Cardiac muscle cell (in vitro differentiated cells and primary cell): ENCODE measurements at places on chromosomes 6 and 20.
A peak's percentile ranks its signal among the peaks of the same experiment; 100 is the strongest.

DNA sequence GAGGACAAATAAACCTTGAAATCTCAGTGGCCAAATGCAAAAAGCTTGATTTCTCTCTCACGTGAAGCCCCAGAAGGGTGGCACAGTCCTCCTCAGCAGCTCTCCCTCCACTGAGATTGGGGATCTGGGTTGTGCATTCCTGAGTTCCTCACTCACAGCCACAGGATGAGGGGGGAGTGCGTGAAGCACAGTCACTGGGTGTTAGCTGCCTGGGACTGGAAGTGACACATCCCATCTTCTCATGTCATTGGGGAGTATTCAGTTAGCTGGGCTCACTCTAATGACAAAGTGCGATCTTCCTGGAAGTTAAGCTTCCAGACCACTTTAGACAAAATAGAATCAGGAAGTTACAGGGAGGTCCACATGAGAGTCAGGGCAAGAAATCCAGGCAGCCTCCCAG lies 192.2 kb upstream of the LRFN2 start:
- no peak for DNase-seq

- DNase-seq: no peak
Measured at GRCh38 chr6:35173427-35174087, 32.4 kb upstream of the TCP11 start.

GRCh38 chr20:54132612-54133433 lies 41.0 kb downstream of the CYP24A1 start:
- DNase-seq: peak; percentile 98

- no peak for DNase-seq
Measured at GRCh38 chr6:169998457-169998856, 247.0 kb downstream of the ERMARD start.

DNA sequence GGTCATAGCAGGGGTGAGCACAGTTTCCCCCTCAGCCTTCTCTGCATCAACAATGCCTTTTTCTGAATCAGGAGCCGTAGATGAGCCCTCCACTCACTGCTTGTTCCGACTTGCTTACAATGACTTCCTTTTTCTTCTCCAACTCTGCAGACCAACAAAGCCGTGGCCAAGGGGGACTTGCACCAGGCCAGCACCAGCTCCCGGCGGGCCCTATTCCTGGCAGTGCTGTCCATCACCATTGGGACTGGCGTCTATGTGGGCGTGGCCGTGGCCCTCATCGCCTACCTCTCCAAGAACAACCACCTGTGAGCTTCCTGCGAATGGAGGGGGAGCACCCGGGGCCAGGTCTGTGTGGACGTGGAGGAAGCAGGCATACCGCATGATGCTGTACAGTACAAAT lies 195.8 kb downstream of the SYNDIG1 start:
- no peak for DNase-seq

GRCh38 chr6:114052141-114052540 lies 81.2 kb upstream of the HDAC2 start:
- no peak for DNase-seq

DNA sequence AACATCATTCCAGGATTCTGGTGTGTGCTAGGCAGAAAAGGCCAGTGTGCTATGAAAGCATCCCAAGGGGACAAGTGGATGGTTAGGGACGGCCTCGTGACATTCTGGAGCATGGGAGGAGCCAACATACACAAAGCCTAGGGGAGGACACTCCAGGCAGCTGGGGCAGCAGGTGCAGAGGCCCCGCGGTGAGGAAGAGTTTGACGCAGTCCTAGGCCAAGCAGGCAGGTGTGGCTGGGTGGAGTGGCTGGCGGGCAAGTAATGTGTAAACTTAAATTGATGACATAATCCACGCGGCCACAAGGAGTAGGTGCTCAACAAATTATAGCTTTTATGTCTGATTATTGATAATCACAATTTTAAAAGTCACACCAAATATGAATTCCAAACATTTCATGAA lies 93.6 kb downstream of the TMEM242 start:
- no peak for DNase-seq

DNA sequence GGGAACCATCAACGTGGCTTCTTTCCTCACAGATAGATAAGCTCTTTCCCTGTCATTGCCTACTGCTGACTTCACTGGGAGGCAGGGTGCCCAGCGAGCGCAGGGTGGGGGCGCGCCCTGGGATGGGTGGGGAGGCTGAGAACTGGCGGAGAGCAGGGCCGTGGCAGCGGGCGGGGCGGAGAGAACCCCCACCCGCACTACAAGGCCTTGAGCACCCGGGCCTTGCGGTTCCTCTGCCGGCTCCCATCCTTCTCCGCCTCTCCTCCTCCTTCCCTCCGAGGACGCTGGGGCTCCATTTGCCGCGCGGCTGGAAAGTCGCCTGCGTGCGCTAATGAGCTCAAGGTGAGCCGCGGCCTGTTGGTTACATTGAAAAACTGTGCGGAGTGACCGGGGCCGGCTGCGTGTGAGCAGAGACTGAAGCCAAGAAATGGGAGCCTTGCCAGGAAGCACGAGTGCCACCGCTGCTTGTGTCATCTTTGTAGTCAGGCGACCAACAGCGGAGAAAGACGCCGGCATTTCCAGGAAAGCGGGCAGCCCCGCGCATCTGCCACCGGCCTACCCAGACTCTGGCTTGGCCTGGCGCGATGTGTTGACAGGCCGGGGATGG lies 963.5 kb upstream of the SLC35B3 start:
- no peak for DNase-seq

GRCh38 chr6:19501737-19502245 lies 335.4 kb upstream of the ID4 start:
- no peak for DNase-seq

DNA sequence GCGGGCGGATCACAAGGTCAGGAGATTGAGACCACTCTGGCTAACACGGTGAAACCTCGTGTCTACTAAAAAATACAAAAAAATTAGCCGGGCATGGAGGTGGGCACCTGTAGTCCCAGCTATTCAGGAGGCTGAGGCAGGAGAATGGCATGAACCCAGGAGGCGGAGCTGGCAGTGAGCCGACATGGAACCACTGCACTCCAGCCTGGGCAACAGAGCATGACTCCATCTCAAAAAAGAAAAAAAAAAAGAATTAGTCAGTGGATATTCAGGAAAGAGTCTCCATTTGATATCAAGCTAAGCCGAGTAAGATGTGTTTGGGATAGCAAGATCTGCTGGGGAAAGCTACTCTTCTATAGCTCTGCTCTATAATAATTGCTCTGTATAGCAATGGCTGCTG lies 41.0 kb downstream of the MOCS1 start:
- DNase-seq: no peak

GRCh38 chr20:15060265-15061060 lies 723.1 kb upstream of the FLRT3 start:
- no peak for DNase-seq

DNA sequence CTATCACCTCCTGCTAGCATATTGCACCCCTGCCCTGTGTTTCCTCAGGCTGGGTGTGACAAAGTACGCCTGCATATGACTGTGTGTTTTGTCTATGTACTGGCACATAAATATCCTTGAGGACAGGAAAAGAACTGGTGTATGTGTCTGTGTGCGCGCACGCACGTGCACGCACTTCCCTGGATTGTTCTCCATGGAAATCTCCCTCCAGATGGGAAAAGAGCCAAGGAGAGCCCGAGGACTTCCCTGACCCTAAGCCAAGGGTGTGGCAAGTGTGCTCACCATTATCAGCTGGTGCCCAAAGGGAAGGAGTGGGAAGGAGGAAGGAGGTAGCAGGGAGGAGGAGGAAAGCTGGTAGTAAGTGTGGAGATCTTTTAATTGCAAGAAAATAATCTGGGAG lies 117.6 kb downstream of the HIVEP2 start:
- DNase-seq: no peak

GRCh38 chr6:156131221-156131903 lies 645.8 kb upstream of the ARID1B start:
- DNase-seq: no peak

- DNase-seq: no peak
Measured at GRCh38 chr20:18571578-18571977, 4.3 kb downstream of the SMIM26 start.

DNA sequence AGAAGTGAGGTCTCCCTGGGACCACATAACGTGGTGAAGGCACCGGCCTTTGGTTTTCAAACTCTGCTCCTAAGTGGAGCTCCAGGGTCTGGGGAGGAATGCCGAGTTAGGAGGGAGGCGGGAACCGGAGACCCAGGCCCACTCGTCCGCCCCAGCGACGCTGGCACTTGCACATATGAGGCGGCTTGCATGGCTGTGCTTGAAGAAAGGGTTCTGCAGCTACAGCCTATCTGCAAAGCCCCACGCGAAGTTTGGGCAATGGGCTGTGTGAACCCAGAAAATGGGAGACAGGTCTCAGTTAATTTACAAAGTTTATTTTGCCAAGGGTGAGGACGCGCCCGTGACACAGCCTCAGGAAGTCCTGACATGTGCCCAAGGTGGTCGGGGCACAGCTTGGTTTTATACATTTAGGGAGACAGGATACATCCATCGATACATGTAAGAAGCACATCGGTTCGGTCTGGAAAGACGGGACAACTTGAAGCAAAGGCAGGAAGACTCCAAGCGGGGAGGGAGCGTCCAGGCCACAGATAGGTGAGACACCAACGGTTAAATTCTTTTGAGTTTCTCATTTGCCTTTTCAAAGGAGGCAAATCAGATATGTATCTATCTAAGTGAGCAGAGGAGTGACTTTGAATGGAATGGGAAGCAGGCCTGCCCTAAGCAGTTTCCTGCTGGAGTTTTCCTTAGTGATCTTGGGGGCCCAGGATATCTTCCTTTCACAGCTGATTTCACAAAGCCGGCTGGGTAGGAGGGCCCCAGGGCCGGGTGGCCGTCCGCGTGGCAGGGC lies 782 bp upstream of the PCMTD2 start:
- DNase-seq: no peak

- no peak for DNase-seq
Measured at GRCh38 chr20:52727740-52728456, 244.3 kb upstream of the TSHZ2 start.

DNA sequence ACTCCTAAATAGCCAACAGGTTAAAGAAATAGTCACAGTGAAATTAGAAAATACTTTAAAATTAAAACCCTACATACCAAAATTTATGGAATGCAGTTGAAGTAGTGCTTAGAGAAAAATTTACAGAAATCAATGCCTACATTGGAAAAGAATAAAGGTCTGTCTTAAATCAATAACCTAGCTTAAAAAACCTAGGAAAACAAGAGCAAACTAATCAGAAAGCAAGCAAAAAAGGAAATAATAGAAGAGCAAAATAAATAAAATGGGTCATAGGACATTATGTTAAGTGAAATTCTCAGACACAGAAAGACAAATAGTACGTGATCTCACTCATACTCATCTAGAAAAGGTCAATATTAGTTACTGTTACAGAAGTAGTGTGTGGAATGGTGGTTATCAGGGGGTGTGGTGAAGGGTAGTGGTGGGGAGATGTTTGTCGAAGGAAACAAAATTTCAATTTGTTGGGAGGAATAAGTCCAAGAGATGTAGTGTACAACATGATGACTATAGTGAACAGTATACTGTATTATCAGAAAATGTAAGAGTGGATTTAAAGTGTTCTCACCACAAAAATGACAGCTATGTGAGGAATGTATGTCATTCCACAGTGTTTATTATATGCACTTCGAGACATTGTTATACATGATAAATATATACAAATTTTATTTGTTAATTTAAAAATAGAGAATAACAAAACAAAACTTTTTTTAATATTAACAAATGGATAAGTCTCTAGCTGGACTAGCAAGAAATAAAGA lies 423.6 kb downstream of the CDH26 start:
- DNase-seq: no peak

DNA sequence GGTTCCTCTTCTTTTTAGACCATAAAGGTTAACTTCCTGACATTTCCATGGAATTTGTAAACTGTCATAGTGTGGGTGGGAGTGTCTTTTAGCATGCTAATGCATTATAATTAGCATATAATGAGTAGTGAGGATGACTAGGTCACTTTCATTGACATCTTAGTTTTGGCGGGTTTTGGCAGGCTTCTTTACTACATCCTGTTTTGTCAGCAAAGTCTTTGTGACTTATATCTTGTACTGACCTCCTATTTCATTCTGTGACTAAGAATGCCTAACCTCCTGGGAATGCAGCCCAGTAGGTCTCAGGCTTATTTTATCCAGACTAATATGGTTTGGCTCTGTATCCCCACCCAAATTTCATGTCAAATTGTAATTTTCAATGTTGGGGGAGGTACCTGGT lies 149.6 kb upstream of the SYNCRIP start:
- no peak for DNase-seq

DNA sequence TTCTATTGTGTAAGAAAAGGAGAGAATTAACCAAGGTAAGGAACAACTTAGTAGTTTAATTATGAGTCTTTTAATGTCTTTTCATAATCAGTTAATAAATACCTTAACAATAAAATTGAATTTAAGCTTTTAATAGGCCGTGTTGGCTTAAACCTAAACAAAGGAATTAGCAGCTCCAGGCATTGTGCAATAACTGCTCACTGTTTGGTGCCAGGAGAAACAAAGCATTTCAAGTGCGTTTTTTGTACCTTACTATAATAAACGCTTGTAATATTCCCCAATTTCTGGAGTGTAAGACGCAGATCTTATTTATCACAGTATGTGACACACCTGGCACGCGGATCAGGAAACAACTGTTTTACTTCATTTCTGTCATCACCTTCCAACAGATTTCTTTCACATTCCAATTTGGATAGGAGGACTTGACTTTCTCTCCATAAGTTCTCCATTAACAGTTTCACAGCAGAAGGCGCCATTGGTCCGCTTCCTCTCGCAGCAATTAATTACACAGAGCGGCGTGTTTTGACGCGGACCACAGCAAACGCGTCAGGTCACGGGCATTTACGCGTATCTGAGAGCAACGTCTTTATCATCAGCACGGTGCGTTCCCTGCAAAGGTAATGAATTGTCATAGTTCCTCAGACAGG lies 335.8 kb upstream of the NT5E start:
- DNase-seq: peak; percentile 9

GRCh38 chr20:20687319-20687718 lies 25.1 kb downstream of the RALGAPA2 start:
- no peak for DNase-seq

GRCh38 chr6:51996296-51996947 lies 91.0 kb downstream of the PKHD1 start:
- no peak for DNase-seq

DNA sequence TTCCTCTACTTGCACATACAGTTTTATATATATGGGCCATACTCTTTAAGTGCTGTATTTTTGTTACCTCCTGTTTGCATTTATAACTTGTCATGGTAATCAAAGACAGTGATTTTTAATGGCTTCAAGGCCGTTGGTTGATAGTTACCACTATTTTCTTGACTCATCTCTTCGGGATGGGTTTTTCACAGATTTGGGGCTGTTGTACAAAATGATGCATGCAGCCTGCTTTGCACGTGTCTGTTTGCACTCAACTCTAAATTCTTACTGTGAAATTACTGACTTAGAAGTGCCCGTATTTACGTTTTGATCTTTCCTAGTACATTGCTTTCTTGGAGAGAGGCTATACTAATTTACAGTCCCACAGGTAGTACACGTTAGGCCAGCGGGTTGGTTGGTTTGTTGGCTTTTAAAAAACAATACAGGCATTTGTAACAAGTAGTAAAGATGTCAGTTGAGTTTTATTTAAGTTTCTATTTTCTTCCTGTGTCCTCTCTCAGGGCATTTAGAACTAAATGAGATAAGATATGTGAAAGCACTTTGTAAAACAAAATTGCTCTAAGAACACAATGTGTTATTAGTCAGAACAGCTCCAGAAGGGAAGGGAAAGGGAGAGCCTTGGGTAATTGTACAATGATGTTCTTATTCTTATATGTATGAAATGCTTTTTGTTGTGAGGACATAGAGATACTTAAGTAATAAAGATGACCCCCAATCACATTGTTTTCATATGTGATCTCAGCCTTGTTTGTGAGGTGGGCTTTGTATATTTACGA lies 11.7 kb downstream of the JARID2 start:
- no peak for DNase-seq

GRCh38 chr20:17971300-17972013 lies 2.6 kb downstream of the MGME1 start:
- DNase-seq: peak; percentile 63

- DNase-seq: peak; percentile 76
Measured at GRCh38 chr20:31968291-31969126, 558 bp downstream of the XKR7 start.
